Stimulated activated CD4-positive, alpha-beta T cell treated with anti-CD3 and anti-CD28 coated beads, Interleukin-1b, Interleukin-23, amount 100 ng/mL, for 48 hours (primary cell): ENCODE measurements at places on chromosomes 6 and 20.

DNA sequence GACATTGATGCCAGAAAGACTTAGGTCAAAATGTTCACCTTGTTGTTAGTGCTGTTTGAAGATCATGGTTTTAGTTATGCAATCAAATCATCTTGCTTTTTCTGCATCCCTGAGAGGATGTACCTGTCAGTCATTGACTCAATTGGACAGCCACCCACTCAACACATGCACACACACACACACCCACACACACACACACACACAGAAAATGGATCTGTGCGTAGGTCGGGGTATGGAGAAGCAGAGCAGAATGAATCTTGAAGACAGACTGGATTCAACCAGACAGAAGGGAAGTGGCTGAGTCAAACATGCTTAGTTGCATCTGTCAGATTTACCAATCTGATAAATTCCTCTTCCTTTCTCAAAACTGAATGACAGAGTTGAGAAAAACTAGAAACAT, 19.1 kb upstream of the ZSCAN23 start:
- no peak for DNase-seq

- DNase-seq = no peak
Observed at GRCh38 chr20:31860390-31861134, 9.8 kb downstream of the DUSP15 start.

DNA sequence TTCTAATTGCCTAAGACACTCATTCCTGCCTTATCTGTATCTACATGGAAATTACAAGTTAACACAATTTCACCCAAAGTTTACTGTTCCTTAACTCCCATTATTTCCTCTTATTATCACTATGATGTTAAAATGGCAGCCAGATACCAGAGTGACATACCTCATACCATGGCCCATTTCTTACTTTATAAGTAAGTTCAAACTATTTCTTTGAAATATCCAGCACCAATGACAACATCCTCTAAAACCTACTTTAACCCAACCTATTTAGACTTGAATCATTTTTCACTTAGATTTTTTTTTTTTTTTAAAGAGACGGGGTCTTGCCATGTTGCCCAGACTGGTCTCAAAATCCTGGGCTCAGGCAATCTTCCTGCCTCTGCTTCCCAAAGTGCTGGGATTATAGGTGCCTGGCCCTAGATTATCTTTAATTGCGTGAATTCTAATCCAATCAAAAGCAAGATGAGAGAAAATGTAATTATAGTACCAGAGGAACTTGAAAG, 10.0 kb downstream of the REV3L start:
- no peak for DNase-seq

DNA sequence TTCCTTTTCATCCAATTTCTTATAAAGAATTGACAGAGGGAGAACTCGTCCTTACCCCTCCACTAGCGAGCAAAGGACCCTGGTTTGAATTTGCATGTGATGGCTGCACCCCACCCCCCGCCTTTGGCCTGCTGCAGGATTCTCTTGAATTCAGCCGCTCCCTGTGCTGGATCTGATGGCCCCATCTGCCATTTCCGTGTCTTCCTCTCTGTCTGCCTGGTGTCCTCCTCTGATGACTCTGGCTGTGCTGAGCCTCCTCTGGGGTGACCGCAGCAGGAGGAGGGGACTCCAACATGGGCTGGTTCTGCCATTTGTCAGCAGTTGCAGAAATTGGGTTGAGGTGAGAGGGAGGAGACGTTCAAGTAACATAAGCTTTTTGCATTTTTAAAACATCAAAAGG, 188.8 kb downstream of the DLL1 start:
- DNase-seq = no peak

DNA sequence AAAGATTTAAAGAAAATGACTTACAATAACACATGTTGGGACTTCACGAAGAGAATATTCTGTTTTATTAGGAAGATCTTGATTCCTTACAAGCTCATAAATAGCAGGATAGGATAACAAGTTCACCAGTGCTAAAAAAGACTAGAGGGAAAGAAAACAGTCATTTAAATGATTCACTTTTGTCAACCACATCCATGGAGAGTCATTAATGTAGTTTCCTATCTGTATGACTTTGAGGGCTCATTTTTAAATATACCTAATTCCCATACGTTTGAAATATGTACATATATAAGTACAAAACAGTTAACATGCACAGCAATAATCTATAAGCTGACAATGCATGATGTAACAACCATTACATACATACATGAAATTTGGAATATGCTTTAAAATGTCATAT, 111.1 kb downstream of the TBC1D32 start:
- no peak for DNase-seq

GRCh38 chr20:38220587-38221118, 39.9 kb downstream of the KIAA1755 start:
- DNase-seq = no peak

DNA sequence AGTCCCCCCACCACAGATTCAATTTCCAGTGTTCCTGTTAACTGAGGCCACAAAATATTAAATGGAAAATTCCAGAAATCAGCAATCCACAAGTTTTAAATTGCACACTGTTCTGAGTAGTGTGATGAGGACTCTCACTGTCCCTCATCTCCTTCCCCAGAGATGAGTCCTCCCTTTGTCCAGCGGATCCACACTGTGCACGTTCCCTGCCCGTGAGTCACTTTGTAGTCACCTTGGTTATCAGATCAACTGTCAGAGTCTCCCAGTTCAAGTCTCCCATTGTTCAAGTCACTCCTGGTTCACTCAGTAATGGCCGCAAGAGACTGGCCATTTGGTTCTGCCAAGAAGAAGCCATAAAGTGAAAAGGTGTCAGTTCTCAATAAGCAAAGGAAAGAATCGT, 168.6 kb upstream of the AFDN start:
- no peak for DNase-seq

- no peak for DNase-seq
Observed at GRCh38 chr6:7866526-7866925, 44.1 kb downstream of the TXNDC5 start.

GRCh38 chr20:50689864-50690649, 1.3 kb downstream of the RIPOR3 start:
- DNase-seq = no peak

DNA sequence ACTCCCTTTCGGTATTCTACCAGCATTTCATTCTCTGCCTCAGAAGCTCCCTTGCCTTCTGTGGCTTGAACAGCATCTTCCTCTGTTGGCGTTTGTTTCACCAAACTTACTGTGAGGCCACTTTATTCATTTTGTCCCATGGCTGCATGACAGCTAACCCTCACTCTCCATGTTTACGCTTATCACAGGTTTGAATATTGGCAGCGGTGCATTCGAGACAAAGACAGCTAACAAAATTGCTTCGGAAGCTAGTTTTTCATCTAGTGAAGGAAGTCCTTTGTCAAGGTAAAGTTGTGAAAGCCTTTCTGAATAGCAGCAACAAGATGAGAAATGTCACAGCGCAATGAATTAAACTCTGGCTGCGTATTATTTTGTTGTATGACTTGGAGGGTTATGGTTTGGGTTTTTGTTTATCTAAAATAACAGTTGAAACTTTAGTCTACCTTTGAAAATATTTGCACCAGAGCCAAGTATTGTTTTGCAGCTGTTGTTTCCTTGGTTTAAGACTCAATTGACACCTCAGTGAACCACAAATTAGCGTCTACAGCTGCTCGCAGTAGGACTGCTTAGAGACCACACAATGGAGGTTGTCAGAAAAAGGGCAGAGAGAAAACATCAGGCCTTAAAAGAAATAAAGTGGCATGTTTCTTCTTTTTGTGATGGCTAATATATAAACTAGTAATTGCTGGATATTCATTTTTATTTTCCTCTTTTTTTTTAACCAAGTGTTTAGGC, 70.4 kb upstream of the XRN2 start:
- no peak for DNase-seq

DNA sequence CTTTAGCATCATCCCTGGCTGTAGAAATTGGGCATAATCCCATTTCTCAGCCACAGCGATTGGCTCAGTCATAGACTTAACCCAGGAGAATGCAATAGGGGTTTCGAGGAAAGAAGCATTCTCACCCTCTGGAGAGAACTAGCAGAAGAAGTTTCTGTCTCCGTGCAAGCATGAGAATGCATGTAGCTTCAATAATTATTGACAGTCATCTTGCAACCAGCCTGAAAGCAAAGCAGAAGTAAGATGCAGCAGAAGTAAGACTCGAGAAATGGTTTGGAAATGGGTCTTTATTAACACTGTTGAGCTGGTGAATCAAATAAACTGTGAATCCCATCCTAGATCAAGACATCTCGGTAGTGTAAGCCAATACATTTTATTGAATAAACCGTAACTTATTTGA, 828.8 kb upstream of the GJE1 start:
- no peak for DNase-seq

DNA sequence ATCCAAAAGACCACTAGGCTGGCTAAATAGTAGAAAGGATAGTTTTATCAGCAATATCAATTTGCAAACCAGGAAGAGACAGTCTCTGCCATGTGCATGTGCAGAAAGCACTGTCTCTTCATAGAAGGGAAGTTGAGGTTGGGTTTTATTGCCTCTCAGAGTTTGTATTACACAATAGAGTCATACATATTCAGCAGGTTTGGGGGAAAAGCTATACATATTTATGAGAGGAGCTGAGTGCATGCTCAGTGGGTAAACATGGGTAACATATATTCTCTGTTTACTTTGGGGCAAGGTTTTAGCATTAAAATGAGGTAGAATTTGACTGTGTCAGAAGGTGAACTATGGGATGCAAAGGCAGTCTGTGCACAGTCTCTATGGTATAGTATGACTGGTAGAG, 14.9 kb downstream of the TMEM170B start:
- no peak for DNase-seq

- no peak for DNase-seq
Observed at GRCh38 chr6:51415501-51415900, 596.8 kb downstream of the TFAP2B start.

DNA sequence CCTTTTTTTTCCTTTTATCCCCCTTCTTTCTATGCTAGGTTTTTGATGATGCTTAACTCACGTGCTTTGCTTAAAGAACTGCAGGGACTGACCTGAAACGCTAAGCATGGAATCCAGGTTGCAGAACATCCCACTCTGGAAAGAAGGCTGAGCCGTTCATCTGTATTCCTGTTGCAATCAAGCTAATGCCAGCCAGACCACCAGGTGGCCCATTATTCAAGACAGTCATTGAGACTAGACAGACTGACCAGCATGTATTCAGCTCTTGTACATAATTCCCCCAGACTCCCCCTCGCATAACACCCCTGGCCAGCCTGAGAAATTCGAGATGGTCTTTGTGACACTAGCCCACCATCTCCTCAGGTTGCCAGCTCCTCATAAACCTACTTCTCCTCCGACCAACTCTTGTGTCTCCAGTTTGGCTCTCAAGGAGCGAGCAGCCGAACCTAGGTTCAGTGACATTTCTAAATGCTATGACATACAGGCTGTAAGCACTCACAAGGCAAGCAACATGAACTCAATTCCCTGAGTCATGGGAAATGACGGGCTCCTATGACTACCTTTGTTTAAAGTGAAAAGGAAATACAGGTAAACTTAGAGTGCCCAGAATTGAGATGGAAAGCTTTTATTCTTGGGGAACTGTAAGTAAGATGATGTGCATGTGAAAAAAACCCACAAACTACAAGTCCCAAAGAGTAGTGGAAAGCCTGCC, 309.3 kb upstream of the CDYL start:
- DNase-seq = no peak

DNA sequence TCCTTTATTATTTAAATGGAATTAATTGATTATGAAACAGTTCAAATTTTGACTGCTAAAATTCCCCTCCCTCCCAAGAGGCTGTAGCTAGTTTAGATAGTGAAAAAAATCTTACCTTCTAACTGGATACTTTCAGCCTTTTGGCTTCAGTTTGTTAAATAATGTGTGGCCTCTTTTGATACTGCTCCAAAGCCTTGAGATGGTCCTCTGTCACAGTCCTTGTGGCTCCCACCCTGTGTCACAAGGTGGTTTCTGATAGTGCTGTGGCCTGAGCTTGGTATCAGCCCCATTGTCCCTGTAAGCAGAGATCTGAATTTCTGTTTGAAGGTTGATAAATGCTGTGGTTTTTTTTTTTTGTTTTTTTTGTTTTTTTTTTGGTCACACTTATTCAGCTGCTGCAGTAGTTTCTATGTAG, 20.8 kb downstream of the PANK2 start:
- no peak for DNase-seq

- no peak for DNase-seq
Observed at GRCh38 chr6:106241498-106241897, 84.1 kb downstream of the ATG5 start.

- DNase-seq = no peak
Observed at GRCh38 chr6:132298344-132298949, 102.8 kb downstream of the MOXD1 start.

DNA sequence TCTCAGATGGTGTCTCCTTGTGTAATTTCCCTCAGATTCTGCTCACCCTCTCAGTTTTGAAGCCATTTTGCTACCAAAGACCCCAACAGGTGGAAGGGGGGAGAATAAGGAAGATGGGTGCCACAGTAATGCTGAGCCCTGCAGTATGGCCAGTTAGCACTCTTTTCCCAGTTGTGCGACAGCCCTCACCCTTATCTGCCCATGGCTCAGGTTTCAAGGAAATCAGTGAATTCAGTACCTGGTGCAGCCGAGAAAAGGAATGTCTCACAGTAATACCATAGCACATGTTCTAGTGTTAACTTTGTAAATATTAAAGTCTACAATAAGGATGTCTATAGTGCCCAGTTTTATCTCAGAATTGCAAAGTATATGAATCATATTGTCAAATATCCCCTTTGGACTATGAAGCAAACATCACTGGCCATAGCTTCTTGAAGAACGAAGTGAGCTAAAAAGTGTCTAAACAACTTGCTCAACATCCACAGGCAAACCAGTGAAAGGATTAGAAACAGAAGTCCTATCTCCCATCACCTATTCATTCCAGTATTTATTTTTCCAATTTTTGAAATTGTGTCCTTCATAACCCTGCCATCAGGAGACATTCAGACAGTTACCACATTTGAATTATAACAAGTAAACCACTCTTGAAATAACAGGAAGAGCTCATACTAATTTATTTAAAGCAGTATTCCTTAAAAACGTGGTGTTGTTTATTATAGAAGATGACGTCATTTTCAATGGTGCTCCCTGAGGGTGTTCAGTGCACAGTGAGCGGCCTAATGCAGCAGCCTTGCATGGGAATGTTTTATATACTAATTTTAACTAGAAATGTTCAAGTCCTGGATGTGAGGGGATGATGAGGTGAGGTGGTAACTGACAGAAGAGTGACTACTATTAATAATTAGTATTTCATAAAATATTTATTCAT, 366.2 kb downstream of the TFAP2A start:
- no peak for DNase-seq

- no peak for DNase-seq
Observed at GRCh38 chr20:3547906-3548305, 77.1 kb downstream of the ATRN start.

- DNase-seq = no peak
Observed at GRCh38 chr6:56814308-56814707, 140.6 kb upstream of the BEND6 start.

- DNase-seq = no peak
Observed at GRCh38 chr6:121485359-121485811, 49.9 kb downstream of the GJA1 start.

- no peak for DNase-seq
Observed at GRCh38 chr6:14063756-14064155, 53.8 kb upstream of the CD83 start.

DNA sequence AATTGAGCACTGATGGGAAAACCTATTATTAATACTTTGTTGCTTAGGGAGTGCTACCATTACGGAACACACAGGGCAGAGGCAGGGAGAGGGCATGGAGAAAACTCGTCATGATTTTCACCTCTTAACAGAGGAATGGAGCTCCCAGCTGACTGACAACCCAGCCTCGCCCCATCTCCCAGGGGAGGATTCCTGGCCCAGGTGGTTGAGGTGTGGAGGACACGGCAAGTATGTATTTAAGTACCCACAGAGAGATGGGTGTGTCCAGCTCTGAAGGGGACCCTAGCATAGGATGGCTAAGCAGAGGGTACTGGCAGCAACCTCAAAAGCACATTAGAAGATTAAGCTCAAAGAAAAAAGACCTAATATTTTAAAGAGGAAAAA, 261.9 kb upstream of the MOCS1 start:
- no peak for DNase-seq
